ENCODE measurements at places on chromosomes 11 and 22.

DNA sequence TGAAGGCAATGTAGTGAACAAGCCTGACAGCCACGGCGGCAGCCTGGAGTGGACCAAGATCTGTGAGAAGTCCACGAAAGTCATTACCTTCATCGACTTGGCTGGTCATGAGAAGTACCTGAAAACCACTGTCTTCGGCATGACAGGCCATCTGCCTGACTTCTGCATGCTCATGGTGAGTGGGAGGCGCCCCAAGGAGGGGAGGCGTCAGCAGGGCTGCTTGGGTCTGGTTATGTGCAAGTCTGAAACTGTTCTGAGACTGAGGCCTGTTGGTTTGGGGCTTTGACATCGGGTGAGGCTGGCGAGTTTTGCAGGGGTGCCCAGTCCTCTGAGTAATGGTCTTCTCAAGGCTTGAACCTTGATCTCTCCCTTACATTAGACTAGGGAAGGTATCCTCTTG is 11.1 kb downstream of the GTPBP1 start:
- no peak for DNase-seq

DNA sequence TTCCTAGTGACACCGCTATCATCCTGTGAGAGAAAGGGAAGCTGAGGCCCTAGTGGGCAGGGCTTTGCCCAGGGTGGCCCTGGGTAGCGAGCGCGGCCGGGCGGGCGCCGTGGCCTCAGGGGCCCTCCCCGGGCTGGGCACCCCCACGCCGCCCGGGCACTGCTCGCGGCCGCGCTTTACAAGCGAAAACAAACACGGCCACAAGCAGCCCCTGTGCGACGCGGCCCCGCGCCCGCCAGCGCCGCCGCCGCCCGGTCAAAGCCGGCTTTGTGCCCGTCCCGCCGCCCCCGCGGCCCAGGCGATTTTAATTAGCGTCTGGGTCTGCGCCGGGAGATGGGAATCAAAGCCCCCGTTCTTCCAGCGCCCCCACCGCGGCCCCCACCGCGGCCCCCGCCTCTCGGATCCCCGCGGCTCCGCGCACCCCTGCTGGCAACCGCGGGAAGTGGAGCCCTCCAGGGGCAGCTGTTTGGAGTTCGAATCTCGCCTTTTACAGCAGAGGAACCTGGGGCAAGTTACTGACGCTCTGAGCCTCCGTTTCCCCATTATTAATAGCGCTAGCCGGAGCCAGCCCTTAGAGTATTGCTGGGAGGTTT is 47.9 kb downstream of the CHRDL2 start:
- DNase-seq: no peak

GRCh38 chr22:37818409-37819104 is 4.6 kb upstream of the GALR3 start:
- DNase-seq: peak; percentile 78

GRCh38 chr11:110293389-110293788 is 3.0 kb downstream of the RDX start:
- DNase-seq: no peak
